ENCODE measurements at places on chromosomes 13 and 19. TPM values are rescaled to one million over a fixed set of nuclear protein-coding genes. Genes with fewer than 3 reads are reported as not detected.

DNA sequence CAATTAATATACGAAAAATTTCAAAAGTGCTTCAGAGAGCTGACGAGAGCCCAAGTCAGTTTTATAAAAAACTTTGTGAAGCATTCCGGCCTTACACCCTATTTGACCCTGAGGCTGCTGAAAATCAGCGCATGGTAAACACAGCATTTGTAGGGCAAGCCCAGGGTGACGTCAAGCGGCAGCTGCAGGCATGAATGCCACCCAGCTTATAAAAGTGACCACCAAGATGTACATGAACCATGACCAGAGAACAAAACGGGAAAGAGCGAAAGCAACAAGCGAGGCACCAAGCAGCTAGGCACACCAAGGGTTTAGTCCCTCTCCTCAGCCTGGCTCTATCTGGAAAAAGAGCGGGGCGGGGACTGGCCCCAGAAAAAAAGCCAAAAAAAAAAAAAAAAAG lies 6.0 kb downstream of the SIGLEC11 start:
- no peaks in the 10 kb centered on the region for H3K4me1 ChIP-seq
- H3K27me3 ChIP-seq: no peaks in the 10 kb centered on the region
- no peak overlapping the region for H3K4me3 ChIP-seq
- no peak for DNase-seq
- H3K27ac ChIP-seq: no peak overlapping the region

GRCh38 chr13:73708393-73708985 lies 425.7 kb downstream of the KLF12 start:
- peak; percentile 56 for DNase-seq
- H3K4me3 ChIP-seq: no peak overlapping the region
- H3K27me3 ChIP-seq: no peaks in the 10 kb centered on the region
- peaks cover under 1% of the 10 kb centered on the region for H3K4me1 ChIP-seq
- peaks cover 41% of the 10 kb centered on the region for H3K36me3 ChIP-seq

DNA sequence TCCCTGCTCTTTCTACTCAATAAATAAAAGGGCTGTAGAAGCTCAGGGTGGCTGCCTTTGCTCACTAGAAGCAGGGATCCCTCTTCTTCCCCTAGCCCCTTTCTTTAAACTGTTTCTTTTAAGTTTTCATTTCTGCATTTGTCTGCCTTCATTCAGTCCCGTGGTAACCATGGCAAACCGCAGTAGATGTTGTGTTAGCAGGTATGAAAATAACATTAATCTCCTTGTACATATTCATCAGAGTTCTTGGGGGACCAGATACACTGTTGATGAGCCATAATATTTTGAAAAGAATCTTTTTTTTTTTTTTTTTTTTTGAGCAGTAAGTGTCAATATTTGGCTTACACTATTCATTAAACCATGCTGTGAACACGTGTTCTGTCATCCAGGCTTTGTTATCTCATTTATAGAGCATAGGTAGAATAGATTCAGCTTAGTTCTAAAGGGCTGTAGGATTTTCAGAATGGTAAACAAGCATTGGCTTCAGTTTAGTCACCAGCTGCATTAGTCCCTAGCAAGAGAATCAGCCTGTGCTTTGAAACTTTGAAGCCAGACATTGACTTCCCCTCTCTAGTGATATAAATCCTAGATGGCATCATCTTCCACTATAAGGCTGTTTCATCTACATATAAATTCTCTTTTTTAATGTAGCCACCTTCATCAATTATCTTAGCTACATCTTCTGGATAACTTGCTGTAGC lies 59.4 kb upstream of the SPRY2 start:
- H3K27ac ChIP-seq: no peak overlapping the region
- DNase-seq: no peak
- H3K27me3 ChIP-seq: no peaks in the 10 kb centered on the region
- no peak overlapping the region for H3K4me3 ChIP-seq

DNA sequence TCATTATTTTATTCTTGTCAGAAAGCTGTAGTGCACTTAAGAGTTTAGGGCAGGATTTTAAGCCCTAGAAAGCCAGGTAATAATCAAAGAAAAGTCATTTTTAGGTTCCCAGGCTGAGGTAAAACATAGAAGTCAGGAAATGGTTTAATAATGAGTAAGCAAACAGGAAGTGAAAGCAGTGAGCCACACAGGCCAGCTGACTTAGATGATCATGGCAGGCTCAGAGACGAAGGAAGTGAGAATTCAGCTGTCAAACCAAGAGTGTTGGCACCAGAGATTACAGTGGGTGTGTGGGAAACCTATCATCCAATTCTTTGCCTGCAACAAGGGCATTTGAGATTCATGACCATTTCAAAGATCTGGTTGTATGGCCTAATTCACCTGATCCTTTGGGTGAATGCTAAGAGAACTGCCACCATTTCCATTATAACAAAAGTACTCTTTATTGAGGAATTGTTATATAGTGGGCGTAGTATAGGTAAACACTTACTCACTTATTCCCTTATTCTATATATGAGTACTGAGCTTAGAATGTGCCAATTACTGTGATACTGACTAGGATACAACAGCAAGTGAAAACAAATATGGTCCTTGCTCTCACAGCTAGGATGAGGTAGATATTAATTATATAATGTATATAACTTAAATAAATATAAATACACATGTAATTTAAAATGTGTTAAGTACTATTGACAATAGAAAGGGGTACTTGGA lies 103.7 kb upstream of the EDNRB start:
- H3K4me1 ChIP-seq: peaks cover 4% of the 10 kb centered on the region
- H3K27ac ChIP-seq: peak overlapping the region; percentile 57
- peaks cover 3% of the 10 kb centered on the region for H3K27me3 ChIP-seq
- no peak overlapping the region for H3K4me3 ChIP-seq
- DNase-seq: peak; percentile 37

DNA sequence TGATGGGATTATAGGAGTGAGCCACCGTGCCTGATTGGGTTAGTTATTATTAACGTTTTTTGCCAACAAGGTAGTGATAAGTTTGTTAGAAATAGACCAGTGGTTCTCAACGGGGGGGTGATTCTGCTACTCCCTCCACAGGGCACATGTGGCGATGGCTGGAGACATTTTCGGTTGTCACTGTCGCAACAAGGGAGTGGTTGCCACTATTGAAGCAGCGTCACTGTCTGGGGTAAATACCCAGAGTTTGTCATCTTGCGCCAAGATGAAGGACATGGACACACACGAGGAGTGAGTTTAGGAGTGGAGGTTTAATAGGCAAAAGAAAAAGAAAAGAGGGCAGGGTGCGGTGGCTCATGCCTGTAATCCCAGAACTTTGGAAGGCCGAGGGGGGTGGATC lies 18.9 kb downstream of the ADGRE3 start:
- peaks cover 15% of the 10 kb centered on the region for H3K27me3 ChIP-seq
- no peak for DNase-seq
- no peak overlapping the region for H3K27ac ChIP-seq
- H3K36me3 ChIP-seq: no peaks in the 10 kb centered on the region
- H3K4me3 ChIP-seq: no peak overlapping the region

ZNF575 gene
- total RNA-seq: 6.2 TPM

GRCh38 chr19:47863514-47863936 lies 4.5 kb downstream of the TPRX2 start:
- peak; percentile 85 for DNase-seq
- H3K4me3 ChIP-seq: no peak overlapping the region
- no peaks in the 10 kb centered on the region for H3K27me3 ChIP-seq
- H3K4me1 ChIP-seq: no peaks in the 10 kb centered on the region

DNA sequence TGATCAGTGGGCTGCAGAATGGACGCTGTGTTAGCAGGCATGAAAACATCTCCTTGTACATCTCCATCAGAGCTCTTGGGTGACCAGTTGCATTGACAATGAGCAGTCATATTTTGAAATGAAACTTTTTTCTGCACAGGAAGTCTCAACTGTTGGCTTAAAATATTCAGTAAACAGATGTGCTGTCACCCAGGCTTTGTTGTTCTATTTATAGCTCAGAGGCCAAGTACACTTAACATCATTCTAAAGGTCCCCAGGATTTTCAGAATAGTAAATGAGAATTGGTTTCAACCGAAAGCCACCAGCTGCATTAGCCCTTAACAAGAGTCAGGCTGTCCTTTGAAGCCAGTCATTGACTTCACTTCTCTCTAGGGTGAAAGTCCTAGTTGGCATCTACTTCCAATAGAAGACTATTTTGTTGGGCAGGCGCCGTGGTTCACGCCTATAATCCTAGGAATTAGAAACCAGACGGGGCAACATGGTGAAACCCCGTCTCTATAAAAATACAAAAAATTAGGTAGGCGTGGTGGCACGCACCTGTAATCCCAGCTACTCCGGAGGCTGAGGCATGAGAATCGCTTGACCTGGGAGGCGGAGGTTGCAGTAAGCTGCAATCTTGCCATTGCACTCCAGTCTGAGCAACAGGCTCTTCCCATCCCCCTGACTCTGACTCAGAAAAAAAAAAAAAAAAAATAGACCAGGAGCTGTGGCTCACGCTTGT lies 7.9 kb upstream of the PDE4A start:
- peaks cover 17% of the 10 kb centered on the region for H3K27me3 ChIP-seq
- H3K27ac ChIP-seq: peak overlapping the region; percentile 77
- no peak for DNase-seq
- H3K4me3 ChIP-seq: no peak overlapping the region

GRCh38 chr19:6767081-6767356 lies 216 bp downstream of the SH2D3A start:
- peaks cover 8% of the 10 kb centered on the region for H3K36me3 ChIP-seq
- no peaks in the 10 kb centered on the region for H3K27me3 ChIP-seq
- H3K27ac ChIP-seq: peak overlapping the region; percentile 96
- H3K4me3 ChIP-seq: peak overlapping the region; percentile 70
- H3K4me1 ChIP-seq: peaks cover 17% of the 10 kb centered on the region
- DNase-seq: no peak

- no peaks in the 10 kb centered on the region for H3K36me3 ChIP-seq
- H3K27me3 ChIP-seq: no peaks in the 10 kb centered on the region
- H3K27ac ChIP-seq: no peak overlapping the region
- H3K4me1 ChIP-seq: no peaks in the 10 kb centered on the region
- no peak overlapping the region for H3K4me3 ChIP-seq
- DNase-seq: no peak
Observed at GRCh38 chr19:33211794-33212435, 13.7 kb downstream of the SLC7A10 start.

DNA sequence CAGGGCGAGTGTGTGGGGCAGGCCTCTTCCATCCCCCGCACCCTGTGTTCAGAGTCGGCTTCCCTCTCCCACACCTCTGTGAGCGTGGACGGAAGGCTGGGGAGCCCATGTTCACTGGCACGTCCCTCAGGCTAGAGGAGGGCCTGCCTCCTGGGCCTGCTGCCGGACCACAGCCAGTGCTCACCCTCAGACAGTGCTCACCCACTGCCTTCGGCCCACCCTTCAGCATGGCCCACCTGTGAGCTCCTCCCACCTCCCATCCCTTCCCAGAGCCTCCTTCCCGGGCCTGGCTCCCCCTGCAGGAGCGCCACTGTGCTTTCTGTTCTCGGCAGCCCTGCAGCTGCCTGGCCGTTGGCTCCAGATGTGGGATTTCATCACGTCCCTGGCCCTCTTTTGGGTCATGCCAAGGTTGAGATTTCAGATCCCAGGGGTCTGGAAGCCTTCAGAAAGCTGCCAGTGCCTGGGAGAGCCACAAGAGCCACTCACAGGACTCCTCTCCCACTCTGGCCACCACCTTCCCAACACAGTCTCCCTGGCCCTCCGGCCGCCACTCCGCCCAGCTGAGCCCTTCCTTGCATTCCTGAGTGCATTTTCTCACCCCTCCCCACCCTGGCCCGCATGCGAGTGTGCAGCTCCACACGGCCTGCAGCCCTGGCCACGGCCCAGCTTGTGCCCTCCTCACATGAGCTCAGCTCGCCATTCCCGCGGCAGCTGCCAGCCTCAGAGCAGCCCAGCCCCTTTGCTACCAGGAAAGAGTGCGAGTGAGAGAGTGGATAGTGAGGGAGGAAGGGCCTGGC lies 25.3 kb downstream of the CAPN12 start:
- H3K4me3 ChIP-seq: no peak overlapping the region
- no peak overlapping the region for H3K27ac ChIP-seq
- no peaks in the 10 kb centered on the region for H3K4me1 ChIP-seq

SOX1 gene
- not detected for total RNA-seq

GRCh38 chr19:34454091-34454490 lies 25.9 kb downstream of the UBA2 start:
- no peaks in the 10 kb centered on the region for H3K27me3 ChIP-seq
- no peak for DNase-seq
- peaks cover 5% of the 10 kb centered on the region for H3K36me3 ChIP-seq
- no peaks in the 10 kb centered on the region for H3K4me1 ChIP-seq

VSTM1 gene
- not detected for total RNA-seq
